ENCODE measurements at places on chromosomes 1 and 21.
A peak's percentile ranks its signal among the peaks of the same experiment; 100 is the strongest.

DNA sequence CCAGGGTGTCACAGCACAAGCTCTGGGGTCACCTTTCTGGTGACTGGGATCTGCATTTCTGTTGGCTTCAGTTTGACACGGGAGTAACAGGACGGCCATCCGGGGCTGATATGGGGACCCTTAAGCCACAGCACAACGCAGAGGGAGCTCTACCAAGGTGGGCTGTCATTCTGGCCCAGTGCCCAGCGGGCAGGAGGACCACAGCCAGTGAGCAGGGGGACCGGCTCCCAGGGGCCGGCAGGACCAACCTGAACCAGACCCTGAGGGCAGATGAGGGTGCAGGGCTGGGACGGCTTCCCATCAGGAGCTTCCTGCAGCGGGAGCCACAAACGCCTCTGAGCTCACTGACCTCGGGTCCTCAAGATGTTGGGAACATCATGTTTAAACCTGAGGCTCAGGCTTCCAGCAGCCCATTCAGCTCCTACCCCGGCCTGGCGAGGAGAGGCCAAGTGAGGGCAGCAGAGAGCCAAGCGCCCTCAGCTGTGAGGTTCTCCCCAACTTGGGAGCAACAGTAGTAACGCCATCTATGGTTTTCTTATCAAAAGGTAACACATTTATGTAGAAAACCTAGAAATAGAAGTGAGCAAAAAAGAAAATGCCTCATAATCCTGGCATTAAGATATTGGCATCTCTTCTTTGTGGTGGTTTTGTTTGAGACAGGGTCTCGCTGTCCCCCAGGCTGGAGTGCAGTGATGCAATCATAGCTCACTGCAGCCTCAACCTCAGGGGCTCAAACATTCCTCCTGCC is 26.8 kb downstream of the TMEM201 start:
- DNase-seq: peak; percentile 72

- peak; percentile 71 for DNase-seq
Measured at GRCh38 chr1:154608397-154609270, 648 bp upstream of the ADAR start.

GRCh38 chr1:216390956-216391355 is 32.3 kb downstream of the USH2A start:
- no peak for DNase-seq

DNA sequence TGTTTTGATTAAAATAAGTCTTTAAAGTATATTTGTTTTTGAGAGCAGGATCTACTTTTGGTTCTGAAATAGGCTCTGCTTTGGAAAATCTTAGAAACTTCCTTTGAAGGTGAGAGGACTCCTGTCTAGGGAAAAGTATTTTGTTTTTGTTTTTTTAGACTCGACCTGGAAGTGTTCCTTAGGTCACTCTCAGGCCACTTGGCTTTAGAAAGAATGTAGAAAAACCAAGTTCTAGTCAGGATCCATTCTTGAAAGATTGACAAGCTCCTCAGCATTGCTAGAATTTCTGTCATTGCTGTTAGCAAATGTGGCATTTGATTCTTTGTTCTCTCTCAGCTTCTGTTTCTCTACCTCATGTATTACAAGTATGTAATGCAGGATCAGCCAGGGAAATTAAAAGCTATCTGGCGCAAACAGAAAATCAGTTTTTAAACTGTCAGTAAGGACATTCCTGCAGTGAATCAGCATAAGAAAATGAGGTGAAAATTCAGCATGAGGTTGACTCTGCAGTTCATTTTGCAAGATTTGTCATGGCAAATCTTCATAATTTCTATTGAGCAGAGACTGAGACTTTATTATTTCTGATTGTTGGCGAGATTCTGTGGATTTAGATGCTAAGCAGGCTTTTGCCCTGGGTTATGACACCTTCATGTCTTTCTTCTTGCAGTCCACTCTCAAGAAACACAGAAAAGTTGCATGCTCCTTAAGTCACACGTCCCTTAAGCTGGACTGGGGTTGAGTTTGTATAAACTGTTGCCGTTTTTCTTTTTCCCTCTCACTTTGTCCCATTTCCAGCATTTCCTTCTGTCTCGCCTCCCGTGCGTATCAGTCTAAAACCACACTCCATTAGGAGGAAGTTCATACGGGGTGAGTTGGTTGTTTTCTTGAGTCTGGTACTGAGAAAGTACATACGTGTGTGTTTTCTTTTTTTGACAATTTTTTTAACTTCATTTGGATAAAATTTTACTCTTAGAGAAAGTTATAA is 12.6 kb downstream of the NTPCR start:
- peak; percentile 47 for DNase-seq

GRCh38 chr1:59359325-59359724 is 62.4 kb downstream of the FGGY start:
- no peak for DNase-seq

DNA sequence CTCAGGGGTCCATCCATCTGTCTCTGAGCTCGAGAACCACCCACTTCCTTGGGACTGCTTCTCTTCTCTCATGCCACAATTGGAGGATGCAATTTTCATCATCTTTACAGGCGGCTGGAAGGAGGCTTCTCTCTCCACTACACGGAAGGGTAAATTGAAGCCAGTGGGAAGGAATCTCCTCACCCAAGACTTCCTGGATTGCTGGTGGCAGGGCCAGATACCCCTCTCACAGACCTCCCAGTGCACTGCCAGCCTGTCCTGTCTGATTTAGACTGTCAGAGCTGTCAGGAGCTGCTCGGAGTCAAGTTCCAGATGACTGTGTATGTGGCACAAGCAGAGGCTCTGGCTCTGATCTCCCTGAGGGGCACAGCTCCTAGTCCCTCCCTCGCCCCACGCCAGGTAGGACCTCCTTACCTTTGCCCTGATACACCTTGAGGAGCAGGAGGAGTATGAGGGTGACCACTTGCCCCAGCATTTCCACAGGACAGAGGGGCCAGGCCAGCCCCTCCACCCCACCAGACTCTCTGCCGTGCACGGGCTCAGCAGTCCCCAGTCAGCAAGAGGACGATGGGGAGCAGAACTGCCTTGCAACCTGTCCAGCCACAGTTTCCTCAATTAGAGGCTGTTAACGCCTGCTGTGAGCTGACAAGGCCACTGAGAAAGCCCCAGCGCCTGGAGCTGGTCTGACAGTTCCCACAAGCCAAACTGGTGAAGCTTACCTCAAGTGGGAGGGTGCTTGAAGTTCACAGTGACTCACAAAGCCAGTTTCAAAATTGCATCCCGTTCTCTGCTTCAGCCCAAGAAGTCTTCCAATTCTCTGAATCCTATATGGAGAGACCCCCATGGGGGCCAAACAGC is at the start of gene CD244:
Gene CD244, minus strand, starts transcription at position 685 of the 858 bp plus-strand sequence. Its CDS starts 210 bp downstream, at position 475.
- DNase-seq: no peak

- no peak for DNase-seq
Measured at GRCh38 chr1:45843474-45843905, 40.1 kb downstream of the MAST2 start.

GRCh38 chr1:209113521-209113920 is 470.0 kb upstream of the CAMK1G start:
- DNase-seq: no peak

GRCh38 chr1:2242814-2243725 is 15.0 kb downstream of the SKI start:
- DNase-seq: peak; percentile 52

DNA sequence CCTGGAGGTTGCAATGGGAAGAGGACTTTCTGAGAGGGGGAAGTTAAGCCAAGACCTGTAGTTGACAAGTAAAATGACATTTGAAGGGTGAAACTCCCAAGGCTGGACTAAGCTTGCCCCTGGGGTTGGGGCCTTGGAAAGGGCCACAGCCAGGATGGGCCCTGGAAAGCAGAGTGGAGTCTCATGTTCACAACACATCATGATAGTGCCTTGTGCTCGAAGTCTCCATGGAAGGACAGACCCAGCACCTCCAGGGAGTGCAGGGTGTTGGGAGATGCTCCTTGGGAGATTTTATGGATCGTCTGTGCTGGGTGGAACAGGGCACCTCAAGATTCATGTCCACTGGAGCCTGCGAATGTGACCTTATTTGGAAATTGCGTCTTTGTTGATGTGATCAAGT is 55.6 kb upstream of the ACTRT2 start:
- DNase-seq: no peak

DNA sequence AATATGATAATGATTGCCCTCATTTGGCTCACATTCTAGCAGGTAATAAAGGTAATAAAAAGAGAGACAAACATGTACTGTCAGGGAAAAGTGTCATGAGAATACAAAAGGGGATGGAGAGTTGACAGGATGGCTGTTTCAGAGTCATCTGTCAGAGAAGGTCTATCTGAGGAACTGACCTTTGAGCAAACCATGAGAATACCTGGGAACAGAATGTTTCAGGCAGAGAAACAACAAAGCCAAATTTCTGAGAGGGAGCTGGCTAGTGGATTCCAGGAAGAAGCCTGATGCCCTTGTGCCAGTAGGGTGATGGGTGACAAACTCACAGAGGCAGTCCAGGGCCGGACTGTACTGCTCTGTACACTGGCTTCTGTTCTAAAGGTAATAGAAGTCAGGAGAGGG is 107.2 kb downstream of the C1orf21 start:
- DNase-seq: no peak

DNA sequence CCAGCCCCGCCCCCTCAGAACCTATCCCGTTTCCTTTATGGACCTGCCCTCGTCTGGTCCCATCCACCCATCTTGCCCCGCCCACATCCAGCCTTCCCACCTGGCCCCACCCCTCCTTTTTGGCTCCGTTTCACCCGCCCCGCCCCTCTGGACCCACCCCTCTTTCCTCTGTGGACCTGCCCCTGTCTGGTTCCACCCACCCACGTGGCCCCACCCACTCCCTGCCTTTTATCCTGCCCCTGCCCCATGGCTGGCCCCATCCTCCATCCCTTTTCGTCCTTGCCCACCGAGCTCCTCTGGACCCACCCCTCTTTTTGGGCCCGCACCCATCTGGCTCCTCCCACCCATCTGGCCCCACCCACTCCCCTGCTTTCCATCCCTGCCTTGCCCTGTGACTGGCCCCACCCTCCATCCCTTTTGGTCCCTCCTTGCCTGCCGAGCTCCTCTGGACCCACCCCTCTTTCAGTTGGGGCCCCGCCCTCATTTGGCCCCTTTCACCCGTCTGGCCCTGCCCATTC is 177.3 kb downstream of the CAMTA1 start:
- no peak for DNase-seq

GRCh38 chr21:15138490-15138889 is 73.7 kb upstream of the NRIP1 start:
- no peak for DNase-seq

Data from foreskin fibroblast (primary cell).